ENCODE measurements at places on chromosomes 2 and 18. TPM values are rescaled to one million over a fixed set of nuclear protein-coding genes. Genes with fewer than 3 reads are reported as not detected.

The UGT1A4 gene
- total RNA-seq: not detected

The NPPC gene
- not detected for total RNA-seq

The PRSS56 gene
- not detected for total RNA-seq

GRCh38 chr2:233384811-233385488 lies 30.7 kb downstream of the DGKD start:
- no peak for DNase-seq

The DUSP2 gene
- 199 TPM for total RNA-seq

DNA sequence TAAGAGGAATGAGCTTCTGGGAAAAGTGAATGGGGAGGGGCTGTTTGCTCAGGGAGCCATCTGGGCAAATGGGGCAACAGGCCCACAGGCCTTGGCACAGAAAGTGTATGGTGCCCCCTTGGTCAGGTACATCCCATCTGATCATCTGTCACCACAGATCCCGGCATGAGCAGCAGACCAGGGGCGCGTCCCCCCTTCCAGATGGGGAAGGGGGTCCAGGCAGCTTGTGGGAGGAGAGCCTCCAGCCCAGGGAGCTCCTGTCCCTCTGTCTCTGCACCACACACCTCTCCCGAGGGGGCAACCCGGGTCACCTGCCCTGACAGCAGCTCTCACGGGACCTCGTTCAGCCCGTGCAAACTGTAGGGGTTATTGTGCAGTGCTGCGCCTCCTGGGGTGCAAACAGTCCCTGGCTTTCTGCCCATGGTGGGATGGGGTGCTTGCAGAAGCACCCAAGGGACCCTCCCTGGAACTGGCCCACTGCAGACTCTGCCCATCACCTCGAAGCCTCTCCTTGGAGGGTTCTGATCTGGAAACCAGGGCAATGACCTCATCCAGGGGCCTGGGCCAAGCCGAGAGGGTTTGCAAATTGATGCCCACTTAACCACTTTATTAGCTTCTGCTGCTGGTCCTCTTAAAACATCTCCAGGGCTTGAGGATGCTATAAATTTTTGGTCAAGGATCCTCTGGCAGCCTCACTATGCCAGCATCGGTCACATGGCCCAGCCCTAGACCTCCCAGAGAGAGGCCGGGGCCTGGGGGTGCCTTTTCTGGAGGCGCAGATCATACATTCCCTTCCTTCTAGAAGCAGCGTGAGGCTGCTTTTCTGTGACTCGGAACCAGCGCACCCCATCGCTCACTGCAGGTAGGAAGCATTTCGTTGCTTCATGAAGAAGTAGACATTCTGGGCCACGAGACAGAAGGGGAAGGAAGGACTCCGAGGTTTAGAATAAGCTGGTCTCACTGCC lies 7.6 kb upstream of the BOK start:
- no peak for DNase-seq

GRCh38 chr2:105912081-105912480 lies 167.4 kb downstream of the NCK2 start:
- DNase-seq: no peak

The IL1R2 gene
- 12.2 TPM for total RNA-seq

DNA sequence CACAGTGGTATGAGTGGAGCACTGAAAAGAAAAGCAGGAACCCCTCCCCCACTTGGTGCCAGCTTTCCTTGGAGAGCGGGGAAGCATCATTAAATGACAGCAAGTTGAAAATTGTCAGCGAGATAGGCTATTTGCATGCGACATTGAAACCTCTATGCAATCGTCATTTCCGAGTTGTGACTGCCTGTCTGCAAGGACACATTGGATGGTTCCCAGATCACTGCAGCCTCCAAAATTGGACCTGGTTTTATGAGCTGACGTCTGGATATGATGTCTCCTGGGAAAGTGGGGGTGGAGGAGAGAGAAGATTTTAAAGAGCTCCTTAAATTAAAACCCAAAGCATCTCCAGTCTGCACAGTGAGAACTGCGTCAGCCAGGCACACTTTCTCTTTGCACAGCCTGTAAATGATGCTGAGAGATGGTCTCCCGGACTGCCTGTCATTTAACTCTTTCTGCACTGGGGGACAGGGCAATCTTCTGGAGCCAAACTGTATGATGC lies 57.8 kb upstream of the KIF5C start:
- DNase-seq: no peak

GRCh38 chr18:33195795-33196194 lies 244.7 kb downstream of the CCDC178 start:
- no peak for DNase-seq

The GYPC gene
- 171 TPM for total RNA-seq

The KCNK3 gene
- 2.1 TPM for total RNA-seq

The ST6GAL2 gene
- total RNA-seq: 1.7 TPM

- DNase-seq: no peak
Measured at GRCh38 chr2:40230707-40231432, 221.0 kb downstream of the SLC8A1 start.

GRCh38 chr2:11175293-11175795 lies 20.1 kb downstream of the SLC66A3 start:
- DNase-seq: no peak
